ENCODE measurements at places on chromosomes 16 and 17.

DNA sequence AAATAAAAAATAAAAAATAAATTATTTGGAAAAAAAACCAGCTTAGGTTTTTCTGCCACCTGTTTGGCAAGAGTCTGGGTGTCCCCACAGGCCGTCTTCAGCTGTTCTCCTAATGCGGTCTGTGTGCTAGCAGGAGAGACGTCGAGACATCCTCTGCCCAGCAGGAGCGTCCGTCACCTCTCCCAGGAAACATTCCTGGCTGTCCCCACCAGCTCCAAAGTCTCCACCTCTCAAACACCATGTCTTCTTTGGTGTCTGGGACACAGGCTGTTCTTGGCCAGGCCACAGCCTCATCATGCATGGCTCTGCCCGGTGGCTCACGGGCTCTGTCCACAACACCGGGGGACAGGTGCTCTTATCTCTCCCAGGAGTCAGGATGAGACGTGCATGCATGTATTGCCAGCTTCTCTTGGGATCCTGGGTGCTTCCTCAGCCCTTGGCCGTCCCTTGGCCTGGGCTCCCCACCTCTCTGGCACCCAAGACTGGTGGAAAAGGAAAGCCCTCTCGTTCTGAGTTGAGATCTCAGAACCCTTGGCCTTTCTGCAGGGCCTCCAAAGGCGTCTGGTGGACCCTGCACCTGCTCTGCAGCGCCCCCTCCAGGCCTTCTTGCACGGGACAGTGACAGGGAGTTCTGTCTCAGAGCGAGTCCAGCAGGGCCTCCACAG, 84.9 kb upstream of the CBX4 start:
- peak; percentile 58 for DNase-seq

- DNase-seq = no peak
These were observed 54.6 kb downstream of the PRKCA start for GRCh38 chr17:66357037-66357436.

GRCh38 chr17:37089956-37090355, 141.2 kb downstream of the AATF start:
- DNase-seq = peak; percentile 18

DNA sequence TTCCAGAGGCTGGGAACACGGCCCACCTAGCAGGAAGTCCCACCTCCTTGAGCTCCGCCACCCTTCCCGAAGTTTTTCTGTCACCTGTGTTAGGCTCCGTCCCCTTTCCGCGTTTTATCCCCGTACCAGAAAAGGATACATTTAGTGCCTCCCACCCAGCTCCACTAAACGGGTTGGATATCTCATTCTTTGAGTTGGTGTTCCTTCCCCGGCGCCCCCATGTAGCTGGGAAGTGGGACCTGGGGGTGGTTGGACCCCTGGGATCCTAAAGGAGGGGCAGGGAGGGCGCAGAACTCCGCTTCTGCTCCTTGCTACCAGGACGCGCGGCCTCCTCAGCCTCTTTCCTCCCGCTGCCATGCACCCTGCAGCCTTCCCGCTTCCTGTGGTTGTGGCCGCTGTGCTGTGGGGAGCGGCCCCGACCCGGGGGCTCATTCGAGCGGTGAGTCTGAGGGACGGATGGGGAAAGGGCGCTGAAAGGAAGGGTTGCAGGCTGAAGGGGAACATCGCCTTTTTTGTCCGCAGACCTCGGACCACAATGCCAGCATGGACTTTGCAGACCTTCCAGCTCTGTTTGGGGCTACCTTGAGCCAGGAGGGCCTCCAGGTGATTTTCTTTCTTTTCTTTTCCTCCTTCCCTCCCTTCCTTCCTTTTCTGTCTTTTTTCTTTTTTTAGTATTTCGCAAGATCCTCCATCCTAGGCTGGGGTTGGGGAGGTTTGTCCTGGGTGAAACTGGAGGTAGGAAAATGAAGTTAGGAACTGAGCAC, 669 bp downstream of the RNF167 start:
- DNase-seq = peak; percentile 61

DNA sequence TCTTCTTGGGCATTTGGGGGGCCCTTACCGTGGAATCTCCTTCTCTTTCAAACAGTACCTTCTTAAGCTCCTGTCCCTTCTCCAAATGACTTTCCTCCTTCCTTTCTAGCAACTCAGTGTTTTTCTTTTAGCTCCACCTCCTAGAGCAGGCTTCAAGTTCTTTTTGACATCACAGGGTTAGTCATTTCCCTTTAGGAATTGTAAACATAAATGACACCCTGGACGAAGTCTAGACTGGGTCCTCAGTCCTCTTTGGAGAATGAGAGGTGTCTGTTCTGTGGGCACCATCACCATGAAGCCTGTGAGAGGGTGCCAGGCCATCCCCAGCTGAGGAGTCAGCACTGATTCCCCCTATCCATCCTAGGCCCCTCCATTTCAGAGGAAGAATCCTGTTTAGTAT, 94.7 kb downstream of the SALL1 start:
- no peak for DNase-seq

GRCh38 chr17:51630101-51630671, 369.8 kb downstream of the UTP18 start:
- DNase-seq = no peak

GRCh38 chr16:46568472-46569230, 52.5 kb downstream of the SHCBP1 start:
- no peak for DNase-seq

GRCh38 chr17:57471868-57472368, 215.6 kb downstream of the MSI2 start:
- DNase-seq = no peak

- DNase-seq = no peak
These were observed at the start of gene SGCA for GRCh38 chr17:50165867-50166517. SGCA (plus strand) TSS chr17:50166005; CDS start chr17:50166041, 36 bp downstream.

- DNase-seq = no peak
These were observed 591.4 kb downstream of the TP53TG3F start for GRCh38 chr16:34050787-34051320.

- DNase-seq = no peak
These were observed 184.6 kb upstream of the HSBP1 start for GRCh38 chr16:83623091-83623730.

DNA sequence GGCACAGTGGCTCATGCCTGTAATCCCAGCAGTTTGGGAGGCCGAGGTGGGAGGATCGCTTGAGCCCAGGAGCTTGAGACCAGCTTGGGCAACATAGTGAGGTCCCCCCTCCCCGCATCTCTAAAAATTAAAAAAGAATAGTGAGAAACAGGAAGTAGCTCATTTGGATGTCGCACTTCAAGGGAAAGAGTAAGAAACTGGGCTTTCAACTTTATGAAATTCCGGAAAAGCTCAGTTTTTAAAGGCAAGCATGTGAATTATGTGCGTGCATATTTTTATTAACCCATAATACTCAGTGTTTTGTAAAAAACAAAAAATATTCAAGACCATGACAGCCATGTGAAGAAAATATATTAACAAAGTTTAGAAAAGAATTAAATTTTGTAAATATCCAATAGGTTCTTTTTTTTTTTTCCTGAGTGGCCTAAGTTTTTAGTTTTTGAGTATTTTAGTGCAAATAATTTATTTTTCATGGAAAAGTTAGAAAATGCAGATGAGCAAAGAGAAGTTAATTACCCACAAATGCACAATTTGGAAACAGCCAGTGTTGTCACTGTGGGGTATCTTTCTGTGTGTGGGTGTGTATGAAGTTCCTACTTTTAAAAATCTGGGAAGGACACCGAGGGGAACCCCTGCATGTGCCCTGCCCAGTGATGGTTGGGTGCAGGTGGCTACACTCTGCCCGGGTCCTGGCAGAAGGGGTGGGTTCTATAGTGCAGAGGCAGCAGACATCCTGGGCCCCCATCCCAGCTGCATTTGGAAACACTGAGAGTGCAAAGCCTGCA, 40.0 kb downstream of the CIBAR2 start:
- DNase-seq = no peak

- DNase-seq = no peak
These were observed 69.0 kb downstream of the CNTNAP4 start for GRCh38 chr16:76346210-76346609.

DNA sequence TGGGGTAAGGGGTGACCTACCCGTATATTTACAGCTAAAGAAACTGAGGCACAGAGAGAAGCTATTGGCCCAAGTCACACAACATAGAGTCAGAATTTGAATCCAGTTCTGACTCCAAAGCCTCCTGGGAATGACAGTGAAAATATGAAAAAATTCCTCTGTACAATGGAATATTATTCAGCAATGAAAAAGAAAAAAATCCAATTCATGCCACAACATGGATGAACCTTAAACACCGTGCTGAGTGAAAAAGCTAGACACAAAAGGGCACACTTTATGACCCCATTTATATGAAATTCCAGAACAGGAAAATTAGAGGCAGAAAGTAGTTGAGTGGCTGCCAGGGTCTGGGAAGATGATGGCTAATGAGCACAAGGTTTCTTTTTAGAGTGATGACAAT, 75.4 kb downstream of the LITAF start:
- DNase-seq = no peak

- DNase-seq = no peak
These were observed 493.7 kb upstream of the ERCC4 start for GRCh38 chr16:13426269-13426668.

Data from activated naive CD8-positive, alpha-beta T cell treated with anti-CD3 and anti-CD28 coated beads for 36 hours (primary cell).